CD4-positive, alpha-beta T cell treated with Interleukin-6 at 100 ng/mL for 8 hours (primary cell): ENCODE measurements at places on chromosomes 4 and X.

GRCh38 chrX:150348365-150348764 lies 14.8 kb upstream of the MAMLD1 start:
- no peak for DNase-seq

- DNase-seq: no peak
These were observed 9.2 kb upstream of the RBPJ start for GRCh38 chr4:26311633-26312032.

DNA sequence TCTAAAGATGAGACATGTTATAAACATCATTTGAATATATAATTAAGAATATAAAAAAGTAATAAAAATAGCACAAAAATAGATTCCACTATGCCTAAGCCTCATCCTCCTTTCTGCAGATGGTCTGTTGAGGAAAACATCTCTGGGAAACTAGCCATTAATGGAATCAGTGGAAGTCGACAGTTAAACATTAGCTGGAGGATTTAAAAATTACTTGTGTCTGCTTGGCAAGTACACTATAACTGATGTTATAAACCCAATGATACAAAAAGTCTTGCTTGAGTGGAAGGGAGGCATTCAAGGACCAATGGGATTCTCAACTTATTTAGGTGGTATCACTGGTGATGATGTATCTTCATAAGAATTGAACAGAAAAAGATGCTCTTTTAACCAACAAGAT lies 1598.3 kb downstream of the PCDH18 start:
- no peak for DNase-seq

GRCh38 chr4:132180020-132180427 lies 969.1 kb upstream of the PCDH10 start:
- DNase-seq: no peak

GRCh38 chr4:88291003-88291402 lies 6.6 kb upstream of the PPM1K start:
- DNase-seq: no peak

DNA sequence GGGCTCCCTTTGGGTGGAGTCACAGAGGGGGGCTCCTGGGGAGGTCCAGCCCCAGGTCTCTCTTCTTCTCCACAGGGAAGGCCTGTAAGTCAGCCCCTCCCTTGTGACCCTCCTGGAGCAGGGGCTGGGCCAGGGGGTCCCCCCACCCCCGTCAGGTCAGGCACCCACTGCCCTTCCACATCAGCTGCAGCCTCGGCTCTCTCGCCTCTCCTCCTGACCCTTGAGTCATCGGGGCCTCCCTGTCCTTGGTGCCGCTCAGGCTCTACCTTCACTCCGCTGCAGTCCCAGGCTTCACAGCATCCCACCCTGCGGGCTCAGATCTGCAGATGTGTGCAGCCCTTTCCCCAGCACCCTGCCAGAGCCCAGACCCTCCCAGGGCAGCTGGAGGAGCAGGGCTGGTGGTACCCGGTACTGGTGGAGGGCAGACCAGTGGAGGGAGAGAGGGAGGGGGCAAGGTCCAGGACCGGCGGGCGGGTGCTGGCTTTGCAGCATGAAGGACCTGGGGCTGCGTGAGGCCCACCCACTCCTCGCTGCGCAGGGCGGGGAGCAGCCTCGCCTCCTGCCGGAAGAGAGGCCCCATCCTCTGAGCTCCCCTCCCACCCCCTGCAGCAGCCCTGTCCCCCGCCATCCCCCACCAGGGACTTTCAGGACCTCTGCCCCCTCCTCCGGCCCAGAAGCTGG lies 117.1 kb downstream of the FAM53A start:
- DNase-seq: no peak

DNA sequence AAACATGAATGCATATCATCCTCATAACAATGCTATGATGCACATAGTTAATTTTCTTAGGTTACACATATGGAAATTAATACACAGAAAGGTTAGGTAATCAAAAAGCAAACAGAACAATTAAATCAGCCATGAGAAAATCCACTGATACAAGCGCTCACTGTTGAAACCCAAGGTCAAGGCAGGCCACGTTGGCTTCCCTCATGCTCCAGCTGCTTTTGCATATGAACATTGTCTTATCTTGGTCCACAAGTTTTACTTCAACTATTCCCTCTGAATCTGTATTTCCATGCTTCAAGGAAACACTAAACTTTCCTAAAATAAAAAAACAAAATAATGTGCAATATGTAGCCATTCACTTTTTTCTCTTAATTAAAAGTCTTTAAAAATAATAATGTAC lies 34.5 kb upstream of the PLA2G12A start:
- no peak for DNase-seq
